ENCODE measurements at places on chromosomes 3 and 15.

- DNase-seq, result no peak
These were observed 5.6 kb downstream of the KIF7 start for GRCh38 chr15:89649716-89650115.

DNA sequence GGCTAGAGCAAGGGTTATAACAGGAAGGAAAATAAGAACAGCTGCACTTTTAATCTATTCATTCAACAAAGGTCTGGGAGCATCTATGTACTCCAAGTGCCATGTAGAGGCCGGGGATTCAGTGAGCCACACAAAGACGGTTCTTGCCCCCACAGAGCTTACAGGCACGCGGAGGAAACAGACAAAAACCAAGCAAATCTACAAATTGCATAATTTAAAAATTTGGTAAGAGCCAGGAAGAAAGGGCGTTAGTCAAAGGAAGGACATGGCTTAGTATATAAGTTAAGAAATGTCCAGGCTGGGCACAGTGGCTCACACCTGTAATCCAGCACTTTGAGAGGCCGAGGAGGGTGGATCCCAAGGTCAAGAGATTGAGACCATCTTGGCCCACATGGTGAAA, 10.4 kb upstream of the GREM1 start:
- no peak for DNase-seq

DNA sequence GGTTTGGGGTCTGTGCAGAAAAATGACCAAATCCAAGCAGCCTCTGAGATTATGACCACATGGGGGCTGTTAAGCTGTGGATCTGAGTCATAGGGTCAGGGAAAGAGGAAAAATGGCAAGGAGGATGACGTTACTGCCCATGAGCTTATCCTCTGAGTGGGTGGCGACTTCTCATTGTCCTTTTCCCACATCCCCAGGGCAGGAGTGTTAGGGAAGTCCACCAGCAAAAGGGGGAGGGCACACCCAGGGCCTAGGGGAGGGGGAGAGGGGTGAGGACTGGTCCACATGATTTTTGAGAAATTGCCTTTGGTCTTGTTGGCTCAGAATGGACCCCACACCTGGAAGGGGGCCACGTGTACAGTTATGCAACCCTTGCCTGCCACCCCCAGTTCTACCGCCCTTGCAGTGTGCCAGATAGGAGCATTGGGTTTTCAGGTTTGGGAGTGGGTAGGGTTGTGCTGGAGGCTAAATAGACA, 2.6 kb downstream of the CD276 start:
- DNase-seq, result peak; percentile 88

GRCh38 chr15:63093486-63094205, 28.0 kb upstream of the LACTB start:
- peak; percentile 72 for DNase-seq

DNA sequence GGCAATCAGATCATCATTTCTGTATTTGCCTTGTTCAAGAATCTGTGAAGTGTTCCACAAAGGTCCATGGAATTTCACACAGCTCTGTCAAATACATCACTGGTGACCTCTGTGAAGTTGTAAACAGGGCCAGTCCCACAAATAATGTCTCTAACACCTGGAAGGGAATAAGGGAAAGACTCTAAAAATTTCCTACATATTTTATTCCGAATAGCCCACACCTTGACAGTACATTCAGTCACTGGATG, at the start of gene C3orf49:
Gene C3orf49, plus strand, starts transcription at position 149 of the 248 bp plus-strand sequence. CDS start 173 bp downstream, outside the sequence.
- DNase-seq, result no peak

GRCh38 chr3:85780806-85781205, 822.0 kb downstream of the CADM2 start:
- DNase-seq, result no peak

- peak; percentile 40 for DNase-seq
These were observed 68.2 kb downstream of the RAB11A start for GRCh38 chr15:65937476-65937875.

GRCh38 chr15:52139599-52140462, 27.3 kb upstream of the BCL2L10 start:
- peak; percentile 65 for DNase-seq

DNA sequence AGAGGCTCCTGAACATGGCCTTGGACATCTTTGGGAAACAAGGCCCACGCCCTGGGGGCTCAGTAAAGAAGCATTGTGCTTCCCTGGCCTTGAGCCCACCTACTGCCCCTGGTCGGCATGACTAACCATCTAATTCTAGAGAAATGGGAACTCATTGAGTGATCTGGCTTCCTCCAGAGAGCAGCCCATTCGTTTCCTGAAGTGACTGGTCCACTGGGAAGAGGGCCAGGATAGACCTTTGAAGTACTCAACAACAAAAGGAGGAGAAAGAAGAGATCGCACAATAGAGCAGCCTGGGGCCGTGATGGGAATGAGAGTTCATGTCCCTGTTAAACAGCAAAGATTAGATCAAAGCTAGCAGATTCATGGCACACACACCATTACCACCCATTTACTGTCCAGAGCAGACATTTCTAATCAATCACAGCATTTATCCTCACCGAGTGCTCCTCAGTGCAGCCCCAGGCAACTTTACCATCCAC, 514.4 kb upstream of the PROK2 start:
- peak; percentile 27 for DNase-seq

DNA sequence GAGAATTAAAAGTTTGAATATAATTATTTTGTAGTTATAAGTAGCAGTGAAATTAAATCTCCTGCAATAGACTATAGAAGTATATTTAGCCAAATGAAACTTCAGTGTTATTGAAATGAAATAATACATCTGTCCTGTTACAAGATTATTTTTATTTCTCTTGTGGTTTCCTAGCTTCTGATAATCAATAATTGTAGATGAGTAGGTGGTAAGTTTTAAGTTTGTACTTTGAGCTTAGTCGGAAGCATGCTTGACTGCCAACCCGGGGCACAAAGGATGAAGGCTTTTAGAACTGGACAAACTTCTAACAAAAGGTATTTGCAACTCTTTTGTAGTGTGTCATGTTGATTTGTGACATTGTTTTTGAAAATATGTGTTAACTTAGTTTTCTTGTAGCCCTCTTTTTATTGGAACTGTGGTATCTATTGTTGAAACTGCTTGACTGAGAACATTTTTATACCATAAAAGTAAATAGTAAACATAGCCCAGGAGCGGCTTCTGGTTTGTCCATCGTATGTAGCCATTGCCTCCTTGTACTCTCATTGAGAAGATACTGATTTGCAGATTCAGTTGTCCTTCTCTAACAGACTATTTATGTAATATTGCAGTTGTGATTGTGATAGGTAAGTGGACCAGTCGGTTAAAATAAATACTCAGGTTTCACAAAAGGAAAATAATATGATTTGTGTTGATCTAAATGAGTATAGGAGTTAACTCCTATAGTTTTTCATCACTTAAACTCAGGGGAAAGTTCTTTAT, 2.9 kb downstream of the CTNNB1 start:
- DNase-seq, result no peak

DNA sequence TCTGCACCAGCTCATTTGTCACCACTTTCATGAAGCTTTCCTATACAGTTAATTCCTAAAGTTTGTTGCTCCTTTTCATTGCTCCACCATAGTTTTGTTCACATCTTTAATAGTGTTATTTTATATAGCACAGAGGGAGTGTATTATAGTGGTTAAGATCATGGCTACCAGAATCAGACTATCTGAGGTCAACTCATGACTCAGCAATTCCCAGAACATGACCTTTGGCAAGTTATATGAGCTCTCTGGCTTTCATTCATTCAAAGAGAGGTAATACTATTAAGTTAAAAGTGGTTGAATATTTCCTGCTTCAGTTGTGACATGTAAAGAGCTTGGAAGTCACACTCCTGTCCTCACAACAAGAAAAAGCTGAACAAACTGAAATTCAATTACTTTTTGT, 1073.5 kb downstream of the NAALADL2 start:
- DNase-seq, result no peak

- DNase-seq, result no peak
These were observed 298.5 kb downstream of the SI start for GRCh38 chr3:164779816-164780215.

- DNase-seq, result peak; percentile 10
These were observed 403.0 kb upstream of the ONECUT1 start for GRCh38 chr15:53193149-53193548.

DNA sequence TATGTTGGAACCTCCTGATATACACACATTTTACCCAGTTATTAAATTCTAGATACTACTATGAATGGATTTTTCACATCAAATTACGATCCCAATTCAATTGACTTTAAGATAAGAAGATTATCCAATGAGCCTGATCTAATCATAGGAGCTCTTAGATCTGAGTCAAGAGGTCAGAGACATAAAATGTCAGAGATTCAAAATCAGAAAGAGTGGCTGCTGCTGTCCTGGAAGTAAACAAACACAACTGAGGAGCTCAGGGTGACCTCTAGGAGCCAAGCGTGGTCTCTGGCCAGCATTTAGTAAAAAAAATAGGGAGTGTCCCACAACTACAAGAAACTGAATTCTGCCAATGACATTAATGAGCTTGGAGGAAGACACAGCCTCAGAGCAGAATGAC, 557.1 kb upstream of the CBLB start:
- DNase-seq, result no peak

Data from fibroblast of skin of back (primary cell).